Body of pancreas (tissue), 4 donors: ENCODE measurements at places on chromosomes 5 and 9. TPM values are rescaled to one million over a fixed set of nuclear protein-coding genes. Genes with fewer than 3 reads are reported as not detected.

GRCh38 chr5:179991106-179991505 lies 80.5 kb downstream of the RNF130 start:
- H3K27me3 ChIP-seq = no peaks in the 10 kb centered on the region
- H3K4me3 ChIP-seq = no peak overlapping the region
- no peaks in the 10 kb centered on the region for H3K4me1 ChIP-seq
- DNase-seq = no peak

- H3K27ac ChIP-seq = no peak overlapping the region
- no peaks in the 10 kb centered on the region for H3K36me3 ChIP-seq
- DNase-seq = no peak
- H3K27me3 ChIP-seq = no peaks in the 10 kb centered on the region
- no peaks in the 10 kb centered on the region for H3K4me1 ChIP-seq
Measured at GRCh38 chr9:28916348-28916747, 1343.1 kb upstream of the C9orf72 start.

GRCh38 chr9:13988944-13989343 lies 325.0 kb downstream of the NFIB start:
- H3K36me3 ChIP-seq = no peaks in the 10 kb centered on the region
- DNase-seq = no peak
- H3K27me3 ChIP-seq = no peaks in the 10 kb centered on the region

DNA sequence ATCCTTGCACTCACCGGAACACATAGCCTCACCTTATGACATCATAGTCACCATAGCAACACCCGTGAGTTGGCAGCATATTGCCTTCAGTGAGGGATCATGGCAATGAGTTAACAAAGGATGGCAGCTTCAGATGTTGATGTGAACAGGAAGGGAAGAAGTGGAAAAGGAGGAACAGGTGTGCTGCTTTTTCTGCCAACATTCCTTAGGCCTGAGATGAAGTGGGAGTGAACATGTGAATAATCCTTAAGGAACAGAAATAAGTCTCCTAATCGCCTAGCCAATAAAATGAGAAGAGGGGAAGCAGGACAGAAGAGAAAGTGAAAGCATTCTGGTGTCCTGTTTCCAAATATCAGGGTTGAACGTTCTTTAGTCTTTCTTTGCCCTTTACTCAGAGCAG lies 360.0 kb downstream of the BRINP1 start:
- H3K4me3 ChIP-seq = no peak overlapping the region
- no peaks in the 10 kb centered on the region for H3K36me3 ChIP-seq
- H3K4me1 ChIP-seq = no peaks in the 10 kb centered on the region
- H3K27ac ChIP-seq = no peak overlapping the region
- DNase-seq = no peak

The C7 gene
- total RNA-seq = 392 TPM

DNA sequence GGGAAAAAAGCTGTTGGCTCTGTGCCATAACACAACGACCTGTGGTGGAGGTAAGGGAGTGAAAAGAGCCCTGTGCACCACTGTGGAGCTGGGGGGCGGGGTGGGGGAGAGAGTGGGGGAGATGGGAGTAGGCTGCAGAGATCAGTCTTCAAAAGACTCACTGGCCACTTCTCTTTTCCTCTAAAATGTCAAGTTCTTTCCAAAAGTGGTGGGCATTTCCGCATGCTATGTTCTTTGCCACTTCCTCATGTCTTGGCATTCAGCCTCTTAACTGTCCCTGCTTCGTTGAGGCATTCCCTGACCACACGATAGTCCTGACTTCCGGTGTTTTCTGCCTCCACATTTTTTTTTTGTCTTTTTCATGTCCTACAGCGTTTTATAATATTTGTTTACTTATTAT lies 2.4 kb upstream of the PPP2R2B start:
- H3K27ac ChIP-seq = no peak overlapping the region
- peak; percentile 7 for DNase-seq
- H3K27me3 ChIP-seq = peaks cover 6% of the 10 kb centered on the region
- peaks cover 13% of the 10 kb centered on the region for H3K4me1 ChIP-seq
- H3K4me3 ChIP-seq = no peak overlapping the region

DNA sequence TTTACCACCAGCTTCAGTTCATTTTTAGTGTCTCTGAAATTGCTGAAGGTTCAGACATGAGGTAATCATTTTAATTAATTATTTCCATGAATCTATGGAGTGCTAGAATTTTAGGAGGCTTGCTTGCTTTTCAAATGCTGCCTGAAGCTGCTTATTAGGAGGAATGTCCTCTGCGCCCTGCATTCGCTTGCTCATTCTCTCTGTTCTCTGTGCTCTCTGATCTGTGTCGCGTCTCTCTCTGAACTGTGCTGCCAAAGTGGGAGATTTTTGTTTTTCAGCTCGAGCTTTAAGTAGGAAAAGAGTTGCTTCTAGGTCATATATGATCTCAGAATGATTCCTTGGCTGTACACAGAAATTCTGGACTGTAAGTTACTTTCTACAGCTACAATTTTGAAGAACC lies 101.7 kb upstream of the PRR16 start:
- no peaks in the 10 kb centered on the region for H3K27me3 ChIP-seq
- H3K36me3 ChIP-seq = no peaks in the 10 kb centered on the region
- H3K27ac ChIP-seq = no peak overlapping the region
- no peak overlapping the region for H3K4me3 ChIP-seq

DNA sequence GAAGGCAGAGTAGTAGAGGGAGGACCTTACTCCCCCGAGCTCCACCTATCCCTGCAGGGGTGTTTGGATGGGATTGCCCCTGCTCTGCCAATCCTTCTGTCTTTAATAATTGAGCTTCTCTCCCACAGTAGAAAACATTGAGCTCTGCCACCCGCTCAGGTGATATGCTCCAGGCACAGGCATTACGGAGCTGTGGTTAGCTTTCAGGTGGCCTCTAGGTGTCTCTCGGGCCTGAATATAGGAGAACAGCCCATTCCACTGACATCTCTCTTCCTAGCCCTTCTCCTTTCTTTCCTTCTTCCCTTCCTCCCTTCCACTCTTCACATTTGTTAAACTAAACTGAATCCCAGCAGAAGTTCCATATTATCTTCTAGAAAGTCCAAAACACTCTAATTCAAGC lies 203.4 kb downstream of the SYK start:
- H3K36me3 ChIP-seq = no peaks in the 10 kb centered on the region
- H3K27ac ChIP-seq = no peak overlapping the region
- no peaks in the 10 kb centered on the region for H3K4me1 ChIP-seq

The EIF4EBP3 gene
- not detected for total RNA-seq

GRCh38 chr5:157558041-157558595 lies 17.5 kb downstream of the ADAM19 start:
- H3K4me1 ChIP-seq = peaks cover 4% of the 10 kb centered on the region
- no peak for DNase-seq
- no peaks in the 10 kb centered on the region for H3K36me3 ChIP-seq
- no peak overlapping the region for H3K27ac ChIP-seq
- H3K4me3 ChIP-seq = no peak overlapping the region

DNA sequence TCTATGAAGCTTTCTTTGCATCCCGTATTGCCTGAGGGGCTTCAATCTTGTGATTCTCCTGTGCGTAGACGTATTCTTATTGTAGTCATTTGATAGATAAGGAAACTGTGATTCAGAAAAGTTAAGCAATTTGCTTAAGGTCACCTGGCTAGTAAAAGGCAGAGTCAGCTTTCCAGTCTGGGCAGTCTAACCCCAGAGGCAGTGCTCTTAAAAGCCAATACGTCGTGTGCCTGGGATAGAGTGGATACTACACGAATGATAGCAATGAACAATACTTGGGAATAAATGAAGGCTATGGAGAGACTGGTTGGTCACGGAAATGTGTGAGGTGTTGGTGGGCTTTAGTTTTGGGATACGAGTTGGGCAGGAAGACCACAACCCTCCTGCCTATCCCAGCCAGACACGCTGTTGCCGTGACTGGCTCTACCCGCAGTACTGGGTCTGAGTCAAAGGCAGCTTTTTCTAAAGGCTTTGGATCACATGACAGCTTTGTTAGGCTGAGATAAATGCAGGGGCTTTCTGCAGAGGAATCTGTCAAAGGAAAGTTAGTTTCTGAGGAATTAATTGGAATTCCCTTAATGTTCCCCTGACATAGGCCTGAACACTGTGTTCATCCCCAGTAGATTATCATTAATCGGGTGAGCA lies 302.6 kb downstream of the KIF4B start:
- no peaks in the 10 kb centered on the region for H3K4me1 ChIP-seq
- no peaks in the 10 kb centered on the region for H3K27me3 ChIP-seq
- no peak for DNase-seq
- no peaks in the 10 kb centered on the region for H3K36me3 ChIP-seq
- no peak overlapping the region for H3K27ac ChIP-seq

The HEMGN gene
- total RNA-seq = not detected

GRCh38 chr5:132439521-132440089 lies 51.0 kb downstream of the IRF1 start:
- H3K27ac ChIP-seq = no peak overlapping the region
- H3K4me3 ChIP-seq = no peak overlapping the region
- H3K27me3 ChIP-seq = no peaks in the 10 kb centered on the region
- DNase-seq = peak; percentile 65

The SAP30L gene
- 15.5 TPM for total RNA-seq

GRCh38 chr9:38094165-38094564 lies 25.1 kb upstream of the SHB start:
- H3K4me1 ChIP-seq = no peaks in the 10 kb centered on the region
- DNase-seq = no peak
- no peaks in the 10 kb centered on the region for H3K27me3 ChIP-seq

GRCh38 chr5:126801992-126802294 lies 25.0 kb downstream of the LMNB1 start:
- H3K27ac ChIP-seq = no peak overlapping the region
- no peak for DNase-seq
- no peaks in the 10 kb centered on the region for H3K36me3 ChIP-seq

The CDH10 gene
- not detected for total RNA-seq

The DOCK8 gene
- total RNA-seq = 10.9 TPM

DNA sequence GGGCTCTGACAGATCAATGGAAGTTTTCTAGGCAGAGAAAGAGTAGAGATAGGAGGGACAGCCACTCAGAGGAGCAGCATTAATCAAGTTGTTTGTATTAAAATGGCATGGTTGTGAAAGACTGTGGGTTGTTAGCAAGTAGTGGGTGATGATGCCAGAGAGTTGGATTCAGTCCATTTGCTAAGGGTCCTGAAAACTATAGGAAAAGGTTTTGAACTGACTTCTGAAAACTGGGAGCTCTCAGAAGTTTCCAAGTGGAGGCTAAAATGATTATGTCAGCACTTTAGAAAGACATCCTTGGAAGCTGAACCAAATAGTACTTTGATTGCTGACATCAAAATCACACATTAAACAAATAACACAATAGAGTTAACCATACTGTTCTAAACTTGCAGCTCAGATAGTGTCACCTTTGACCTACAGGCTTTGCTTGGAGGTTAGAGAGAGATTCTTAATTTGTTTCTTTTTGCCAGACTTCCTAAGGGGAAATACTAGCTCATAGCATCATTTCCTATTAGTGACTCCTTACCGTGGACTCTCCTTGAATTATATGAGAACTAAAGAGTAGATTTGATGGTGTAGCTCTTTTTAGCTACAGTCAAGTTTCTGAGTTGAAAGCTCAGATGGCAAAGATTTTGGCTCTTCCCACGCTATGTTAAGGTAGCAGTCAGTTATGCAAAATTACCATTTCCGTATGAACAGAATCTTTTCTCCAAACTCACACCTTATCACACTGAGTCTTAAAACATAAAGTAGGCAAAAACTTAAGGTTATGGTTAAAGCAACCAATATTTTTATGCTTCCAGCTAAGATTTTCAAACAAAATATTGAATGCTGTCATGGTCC lies 277.1 kb downstream of the NR3C1 start:
- no peaks in the 10 kb centered on the region for H3K4me1 ChIP-seq
- H3K36me3 ChIP-seq = no peaks in the 10 kb centered on the region
- H3K27ac ChIP-seq = no peak overlapping the region
- H3K4me3 ChIP-seq = no peak overlapping the region
- no peak for DNase-seq
- no peaks in the 10 kb centered on the region for H3K27me3 ChIP-seq

The SHOC1 gene
- not detected for total RNA-seq

DNA sequence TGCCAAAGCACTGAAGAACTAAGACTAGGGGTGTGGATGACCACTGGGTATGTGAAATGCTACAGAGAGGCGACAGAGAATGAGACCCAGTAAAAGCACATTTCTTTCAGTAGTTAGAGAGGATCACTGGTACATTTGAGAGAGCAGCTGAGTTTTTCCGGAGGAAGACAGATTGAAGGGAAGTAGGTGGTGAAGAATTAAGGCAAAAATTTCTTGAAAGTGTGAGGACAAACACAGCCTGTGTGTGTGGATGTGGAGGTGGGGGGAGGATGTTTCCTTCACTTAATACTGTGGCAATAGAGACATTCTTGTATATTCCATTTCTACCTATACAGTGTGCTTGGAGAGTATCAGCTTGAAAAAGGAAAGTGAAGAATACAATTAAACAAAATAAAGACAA lies 871.2 kb upstream of the DMAC1 start:
- no peaks in the 10 kb centered on the region for H3K27me3 ChIP-seq
- H3K4me3 ChIP-seq = no peak overlapping the region
- no peaks in the 10 kb centered on the region for H3K4me1 ChIP-seq
- H3K27ac ChIP-seq = no peak overlapping the region
- H3K36me3 ChIP-seq = no peaks in the 10 kb centered on the region

- H3K27me3 ChIP-seq = no peaks in the 10 kb centered on the region
- H3K4me3 ChIP-seq = no peak within 1 kb of the TSS
- DNase-seq = peak; percentile 48
- H3K27ac ChIP-seq = no peak within 1 kb of the TSS
- H3K36me3 ChIP-seq = no peaks in the 10 kb centered on the region
Measured at GRCh38 chr5:141199359-141200235, at the start of gene PCDHB11. Gene PCDHB11, plus strand, starts transcription at chr5:141199627. Its CDS starts 148 bp downstream, at chr5:141199775.

GRCh38 chr9:69122549-69123141 lies 51.4 kb upstream of the TJP2 start:
- H3K4me1 ChIP-seq = peaks cover 17% of the 10 kb centered on the region
- peak overlapping the region; percentile 99 for H3K27ac ChIP-seq
- peak overlapping the region; percentile 78 for H3K4me3 ChIP-seq
- H3K36me3 ChIP-seq = no peaks in the 10 kb centered on the region
- no peaks in the 10 kb centered on the region for H3K27me3 ChIP-seq

The WNT8A gene
- total RNA-seq = not detected

GRCh38 chr5:142736247-142736632 lies 33.9 kb upstream of the ARHGAP26 start:
- H3K27me3 ChIP-seq = no peaks in the 10 kb centered on the region
- H3K36me3 ChIP-seq = no peaks in the 10 kb centered on the region
- DNase-seq = no peak
- no peak overlapping the region for H3K4me3 ChIP-seq
- H3K27ac ChIP-seq = no peak overlapping the region
- H3K4me1 ChIP-seq = no peaks in the 10 kb centered on the region

The ABO gene
- total RNA-seq = 3.9 TPM

DNA sequence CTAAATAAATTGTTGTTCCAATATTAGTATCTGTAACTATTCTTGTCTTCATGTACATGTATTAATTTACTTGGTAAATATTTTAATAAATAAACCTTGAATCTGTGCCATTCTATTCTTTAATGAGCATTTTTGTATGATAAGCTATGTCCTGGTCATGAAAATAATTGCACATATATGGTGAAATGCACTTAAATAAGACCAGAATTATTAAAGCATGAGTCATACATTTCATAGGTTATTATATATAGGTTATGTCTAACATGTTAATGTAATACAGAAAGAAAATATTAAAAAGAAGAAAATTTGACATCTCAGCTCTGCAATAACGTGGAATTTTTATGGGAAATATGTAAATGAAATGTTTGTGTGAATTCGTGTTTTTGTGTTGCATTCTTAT lies 1168.1 kb downstream of the TAF11L14 start:
- no peaks in the 10 kb centered on the region for H3K36me3 ChIP-seq
- no peak overlapping the region for H3K27ac ChIP-seq
- H3K4me3 ChIP-seq = no peak overlapping the region
- DNase-seq = no peak
- no peaks in the 10 kb centered on the region for H3K4me1 ChIP-seq
- no peaks in the 10 kb centered on the region for H3K27me3 ChIP-seq
